Eye (tissue), 1 donor: ENCODE measurements at places on chromosomes 11 and 22.

DNA sequence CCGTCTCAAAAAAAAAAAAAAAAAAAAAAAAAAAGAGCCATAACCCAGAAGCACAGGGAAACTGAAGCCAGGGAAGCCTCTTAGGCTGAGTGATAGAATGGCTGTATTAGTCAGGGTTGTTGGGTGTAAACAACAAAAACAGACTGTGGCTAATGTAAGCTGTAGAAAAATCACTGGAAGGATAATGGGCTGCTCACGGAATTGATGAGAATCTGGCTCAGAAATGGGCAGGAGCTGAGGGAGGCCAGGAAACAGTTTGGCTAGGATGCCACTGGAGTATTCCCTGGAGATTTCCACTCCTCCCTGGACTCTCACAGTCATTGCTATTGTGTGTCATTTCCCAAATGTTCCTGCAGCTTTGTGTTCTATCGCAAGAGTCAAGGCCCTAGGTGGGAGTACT, 22.4 kb downstream of the SLC22A6 start:
- DNase-seq = no peak

DNA sequence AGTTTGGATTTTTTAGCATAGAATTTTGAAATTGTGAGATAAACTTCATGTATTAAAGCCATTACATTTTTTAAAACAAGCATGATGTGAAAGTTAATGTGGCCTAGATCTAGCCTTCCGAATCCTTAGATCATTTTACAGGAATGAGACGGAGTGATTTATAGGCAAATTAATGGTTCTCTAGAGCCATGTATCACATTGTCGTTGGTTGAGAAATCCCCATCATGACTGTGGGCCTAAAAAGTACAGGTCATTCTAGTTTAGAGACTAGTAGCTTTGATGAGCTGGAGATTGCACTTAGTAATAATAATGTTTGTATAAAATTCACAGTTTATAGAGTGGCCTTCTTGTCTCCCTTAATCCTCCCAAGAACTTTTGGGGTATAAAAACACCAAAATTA, 7.1 kb downstream of the EWSR1 start:
- DNase-seq = no peak

GRCh38 chr22:47804281-47804680, 1041.8 kb downstream of the TBC1D22A start:
- DNase-seq = no peak

DNA sequence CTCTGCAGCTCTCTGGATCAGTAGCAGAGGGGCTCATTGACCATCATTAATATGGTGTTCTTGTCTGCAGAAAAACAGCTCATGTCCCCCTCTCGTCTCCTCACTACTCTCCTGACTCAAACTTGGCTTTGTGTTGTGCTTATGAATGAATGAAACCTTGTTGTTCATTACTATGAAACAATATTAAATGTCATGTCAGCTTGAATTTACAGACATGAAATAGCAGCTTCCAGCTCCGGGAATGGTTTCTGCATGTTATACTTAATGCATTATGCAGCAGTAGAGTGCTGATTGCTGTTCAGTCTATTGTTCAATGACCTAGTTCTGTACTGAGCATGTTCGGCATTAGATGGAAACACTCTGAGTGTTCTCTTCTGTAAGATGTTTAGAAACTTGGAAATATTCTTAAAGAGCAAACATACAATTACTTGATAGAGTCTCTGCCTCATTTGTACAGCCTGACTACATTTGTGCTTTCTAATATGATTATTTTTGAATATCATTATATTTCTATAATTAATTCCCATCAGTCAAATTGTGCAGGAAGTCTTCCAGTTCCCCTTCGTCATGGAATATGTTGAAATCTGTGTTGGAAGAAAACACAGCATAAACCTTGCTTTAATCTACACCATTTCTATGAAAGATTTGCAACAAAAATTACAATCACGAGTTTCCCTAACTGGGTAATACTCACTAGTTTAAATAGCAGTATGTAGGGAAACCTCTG, 340.4 kb downstream of the SOX6 start:
- DNase-seq = peak; percentile 87

- DNase-seq = no peak
Observed at GRCh38 chr22:31308181-31308580, 15.9 kb upstream of the PIK3IP1 start.

GRCh38 chr22:47596176-47596690, 833.8 kb downstream of the TBC1D22A start:
- no peak for DNase-seq

- DNase-seq = no peak
Observed at GRCh38 chr22:44710474-44711240, 8.7 kb downstream of the PRR5 start.

DNA sequence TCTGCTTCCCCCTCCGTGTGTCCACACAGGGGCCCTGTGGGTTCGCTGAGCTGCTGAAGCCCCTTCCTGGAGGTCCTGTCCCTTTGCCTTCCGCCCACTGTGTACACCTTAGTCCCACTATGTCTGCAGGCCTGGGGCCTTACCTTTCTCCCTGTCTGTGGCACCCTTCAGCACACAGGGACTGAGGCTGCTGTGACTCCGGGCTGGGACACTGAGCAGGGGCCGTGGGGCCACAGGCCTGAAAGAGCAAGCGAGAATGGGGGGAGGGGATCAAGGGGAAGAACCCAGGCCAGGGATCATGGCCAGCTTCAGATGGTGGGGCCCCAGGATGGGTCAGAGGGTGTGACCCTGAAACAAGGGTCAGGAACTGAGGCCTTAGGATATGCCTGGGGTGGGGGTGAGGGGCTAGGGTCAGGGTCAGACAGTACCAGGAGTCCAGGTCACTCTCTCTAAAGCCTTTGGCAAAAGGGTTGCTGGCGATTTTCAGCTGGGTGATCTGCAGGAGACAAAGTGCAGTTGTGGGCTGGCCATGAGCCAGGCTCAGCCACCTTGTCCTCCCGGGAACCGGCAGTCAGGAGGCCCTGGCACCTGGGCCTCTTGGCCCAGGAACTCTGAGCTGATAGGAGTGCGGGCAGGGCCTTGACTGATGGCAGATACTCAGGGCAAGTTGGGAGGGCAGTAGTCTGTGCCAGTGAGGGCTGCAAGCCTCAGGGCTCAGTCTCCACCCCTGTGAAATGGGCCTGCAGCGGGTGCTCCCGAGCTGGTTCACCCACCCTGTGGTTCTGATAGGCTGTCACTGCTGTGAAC, 2.6 kb upstream of the NUDT8 start:
- no peak for DNase-seq

GRCh38 chr11:89168396-89168795, 9.3 kb upstream of the TYR start:
- no peak for DNase-seq

GRCh38 chr11:36500315-36500721, 9.8 kb downstream of the TRAF6 start:
- no peak for DNase-seq

DNA sequence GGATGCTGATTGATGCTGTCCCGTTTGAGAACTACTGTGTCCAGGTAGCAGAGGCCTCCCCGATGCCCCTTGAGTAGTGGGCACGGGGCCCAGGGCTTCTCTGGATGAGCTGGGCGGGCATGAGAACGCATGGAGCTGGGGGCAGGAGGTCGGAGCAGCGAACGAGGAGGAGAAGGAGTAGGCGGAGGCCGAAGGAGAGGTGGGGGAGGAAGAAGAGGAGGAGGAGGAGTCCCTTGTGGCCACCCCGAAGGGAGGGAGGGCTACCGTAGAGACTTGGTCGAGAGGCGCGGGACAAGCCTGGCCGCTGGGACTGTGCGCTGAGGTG, 62.9 kb downstream of the CRYBB2 start:
- peak; percentile 31 for DNase-seq

- DNase-seq = no peak
Observed at GRCh38 chr11:63737718-63738117, 30.9 kb downstream of the ZFTA start.

- no peak for DNase-seq
Observed at GRCh38 chr11:112504056-112504455, 243.4 kb upstream of the PLET1 start.

GRCh38 chr11:85946221-85946620, 91.0 kb downstream of the CCDC83 start:
- no peak for DNase-seq

- peak; percentile 81 for DNase-seq
Observed at GRCh38 chr22:49670456-49671330, 157.0 kb downstream of the BRD1 start.

GRCh38 chr11:22878039-22878438, 17.8 kb upstream of the CCDC179 start:
- DNase-seq = no peak

DNA sequence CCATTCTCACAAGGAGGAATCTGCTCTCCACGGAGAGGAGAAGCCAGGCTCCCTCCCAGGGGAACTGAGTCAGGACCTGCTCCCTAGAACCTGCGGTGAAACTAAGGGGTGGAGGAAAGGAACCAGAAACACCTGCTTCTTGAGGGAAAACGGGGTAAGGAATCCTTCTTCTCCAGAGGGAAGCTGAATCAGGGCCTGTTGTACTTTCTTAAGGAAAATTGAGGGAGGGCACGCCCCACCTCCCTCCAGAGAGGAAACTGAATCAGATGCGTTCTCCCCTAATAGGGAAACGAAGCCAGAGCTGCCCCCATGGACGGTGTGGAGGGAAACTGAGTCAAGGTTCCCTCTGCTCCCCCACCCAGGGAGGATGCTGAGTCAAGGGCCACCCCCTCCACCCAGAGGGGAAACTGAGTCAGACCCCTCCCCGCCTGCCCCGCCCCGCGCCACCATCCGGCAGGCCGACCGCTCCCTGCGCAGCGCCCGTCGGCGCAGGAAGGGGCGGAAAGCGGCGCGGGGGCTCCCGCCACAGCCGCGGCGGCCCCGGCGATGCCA, 393 bp downstream of the RELA start:
- DNase-seq = no peak

DNA sequence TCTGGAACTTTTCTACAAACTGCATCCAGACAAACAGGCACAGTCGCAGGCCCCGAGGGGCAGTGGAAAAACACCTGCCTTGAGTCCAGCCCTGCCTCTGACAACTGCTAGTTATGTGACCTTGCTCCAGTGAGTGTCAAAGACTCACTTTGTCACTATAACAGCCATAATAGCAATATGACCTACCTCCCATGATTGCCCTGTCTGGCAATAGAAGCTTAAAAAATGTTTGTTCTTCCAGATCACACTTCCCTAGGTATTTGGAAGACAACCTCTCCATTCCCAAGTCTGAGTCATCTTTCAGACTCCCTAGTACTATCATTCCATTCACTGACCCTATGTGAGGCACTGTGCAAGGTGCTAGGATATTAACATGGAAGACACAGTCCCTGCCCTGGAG, 74.5 kb downstream of the RPL27A start:
- no peak for DNase-seq

- no peak for DNase-seq
Observed at GRCh38 chr11:122248939-122249338, 132.9 kb upstream of the BLID start.
